Stimulated activated CD8-positive, alpha-beta memory T cell treated with anti-CD3 and anti-CD28 coated beads, Interleukin-4, amount 100 ng/mL, for 24 hours (primary cell): ENCODE measurements at places on chromosomes 11 and 22.

GRCh38 chr11:35327829-35328228 is 91.5 kb downstream of the SLC1A2 start:
- no peak for DNase-seq

GRCh38 chr11:125091877-125092664 is 19.4 kb downstream of the TMEM218 start:
- no peak for DNase-seq

- no peak for DNase-seq
Measured at GRCh38 chr22:48939441-48940265, 888.0 kb downstream of the BRD1 start.

DNA sequence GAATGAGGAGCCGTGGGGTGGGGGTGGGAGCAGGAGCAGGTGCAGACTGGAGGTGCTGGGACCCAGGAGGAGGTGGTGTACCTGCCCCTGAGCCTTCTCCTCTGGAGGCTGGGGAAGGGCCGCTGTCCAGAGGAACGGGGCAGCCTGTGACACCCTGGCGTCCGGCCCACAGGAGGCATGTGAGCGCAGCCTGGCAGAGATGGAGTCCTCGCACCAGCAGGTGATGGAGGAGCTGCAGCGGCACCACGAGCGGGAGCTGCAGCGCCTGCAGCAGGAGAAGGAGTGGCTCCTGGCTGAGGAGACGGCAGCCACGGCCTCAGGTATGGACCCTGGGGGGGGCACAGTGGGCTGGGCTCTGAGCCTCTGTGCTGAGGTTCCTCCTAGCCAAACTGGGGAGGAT is 42.2 kb upstream of the GCAT start:
- DNase-seq: no peak

DNA sequence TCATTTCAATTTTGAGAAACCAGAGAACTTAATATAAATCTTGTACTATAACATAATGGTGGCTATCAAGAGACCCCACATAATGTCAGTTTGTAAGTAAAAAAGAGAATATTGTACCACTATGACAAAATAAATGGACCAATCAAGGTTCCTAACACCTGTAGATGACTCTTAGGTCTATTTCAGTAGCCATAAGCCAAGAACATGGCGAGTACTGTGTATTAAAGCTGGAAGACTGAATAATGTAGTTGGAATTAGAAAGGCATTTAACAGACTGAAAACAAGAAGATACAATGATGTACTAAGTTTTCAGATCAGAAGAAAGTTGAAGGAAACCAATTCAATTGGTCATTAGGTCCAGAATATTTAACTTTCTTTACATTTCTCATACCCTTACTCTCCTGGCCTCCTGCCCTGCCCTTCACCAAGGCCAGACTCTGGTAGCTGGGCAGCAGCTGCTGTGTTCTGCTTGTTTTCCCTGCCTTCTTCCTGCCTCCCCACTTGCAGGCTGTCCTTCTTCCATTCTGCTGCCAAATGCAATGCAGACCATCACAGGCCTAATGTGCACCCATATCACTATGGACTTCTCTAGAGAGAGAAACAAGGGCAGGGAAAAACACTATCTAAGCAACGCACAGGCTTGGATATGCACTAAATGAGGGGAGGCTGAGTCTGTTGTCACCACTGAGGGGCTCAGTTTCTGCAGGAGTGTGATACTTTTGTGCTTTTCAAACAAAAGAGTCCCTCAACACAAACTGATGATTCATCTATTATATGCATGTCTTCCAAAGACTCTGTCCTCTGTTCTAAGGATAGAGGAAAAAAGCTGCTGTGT is 60.1 kb downstream of the RAB30 start:
- no peak for DNase-seq

- no peak for DNase-seq
Measured at GRCh38 chr11:85620256-85620655, 6.9 kb downstream of the DLG2 start.

DNA sequence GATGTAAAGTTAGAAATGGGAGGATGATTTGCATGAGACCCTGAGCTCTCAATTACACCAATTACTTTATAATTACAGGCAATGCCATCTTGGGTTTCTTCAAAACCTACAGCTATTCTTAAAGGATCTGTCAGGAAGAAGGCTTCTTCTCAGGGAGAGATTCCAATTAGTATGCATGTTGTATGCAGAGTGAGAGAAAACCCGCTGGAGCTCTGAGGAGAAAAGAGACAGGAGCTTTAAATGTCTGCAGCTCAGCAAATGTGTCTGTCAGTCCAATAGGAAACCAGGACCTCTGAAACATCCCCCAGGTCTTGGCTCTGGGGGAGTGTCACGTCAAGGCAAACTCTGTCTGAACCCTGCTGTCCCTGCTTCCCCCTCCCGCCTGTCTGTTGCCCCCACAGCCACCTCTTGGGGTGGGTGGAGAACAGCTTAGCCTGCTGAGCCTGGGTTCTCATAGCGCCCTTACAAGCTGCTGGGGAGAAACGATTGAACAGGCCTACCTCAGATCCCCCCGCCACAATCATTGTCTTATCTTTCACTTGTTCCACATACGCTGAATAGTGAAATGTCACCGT is 140.2 kb downstream of the SPATA19 start:
- DNase-seq: no peak

DNA sequence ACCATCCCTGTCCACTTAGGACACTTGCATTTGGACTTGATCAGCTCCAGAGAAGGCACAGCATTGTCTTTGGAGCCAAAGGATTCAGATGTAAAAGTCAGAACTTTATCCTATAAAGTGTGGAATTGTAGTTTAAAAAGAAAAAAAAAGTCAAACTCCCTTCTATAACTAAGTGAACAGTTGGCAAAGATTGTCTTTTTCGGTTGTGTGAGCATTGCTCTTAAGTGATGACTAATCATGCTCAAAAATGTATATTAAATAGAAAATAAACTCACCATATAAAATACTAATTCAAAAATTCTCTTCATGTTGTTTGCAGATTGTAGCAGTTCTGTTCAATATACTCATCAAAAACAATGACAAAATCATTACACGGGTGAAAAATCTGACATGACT is 93.8 kb downstream of the ETS1 start:
- DNase-seq: no peak

DNA sequence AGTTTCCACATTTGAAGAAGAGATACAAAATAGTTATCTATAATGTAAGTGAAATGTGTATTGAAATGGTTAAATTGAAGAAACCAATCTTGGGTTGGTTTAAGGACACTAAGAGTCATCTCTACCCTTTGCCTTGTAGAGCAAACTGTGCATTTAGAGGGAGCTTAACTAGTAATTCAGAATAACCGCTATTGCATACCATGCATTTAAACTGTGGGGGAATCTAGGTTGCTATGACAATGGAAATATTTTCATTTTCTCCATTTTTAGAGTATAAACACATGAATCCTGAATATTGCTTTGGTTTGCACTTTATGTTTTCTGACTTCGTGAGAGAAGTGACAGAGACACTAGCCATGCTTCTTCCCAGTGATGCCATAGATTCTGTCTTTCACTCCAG is 39.7 kb downstream of the FAT3 start:
- DNase-seq: no peak

DNA sequence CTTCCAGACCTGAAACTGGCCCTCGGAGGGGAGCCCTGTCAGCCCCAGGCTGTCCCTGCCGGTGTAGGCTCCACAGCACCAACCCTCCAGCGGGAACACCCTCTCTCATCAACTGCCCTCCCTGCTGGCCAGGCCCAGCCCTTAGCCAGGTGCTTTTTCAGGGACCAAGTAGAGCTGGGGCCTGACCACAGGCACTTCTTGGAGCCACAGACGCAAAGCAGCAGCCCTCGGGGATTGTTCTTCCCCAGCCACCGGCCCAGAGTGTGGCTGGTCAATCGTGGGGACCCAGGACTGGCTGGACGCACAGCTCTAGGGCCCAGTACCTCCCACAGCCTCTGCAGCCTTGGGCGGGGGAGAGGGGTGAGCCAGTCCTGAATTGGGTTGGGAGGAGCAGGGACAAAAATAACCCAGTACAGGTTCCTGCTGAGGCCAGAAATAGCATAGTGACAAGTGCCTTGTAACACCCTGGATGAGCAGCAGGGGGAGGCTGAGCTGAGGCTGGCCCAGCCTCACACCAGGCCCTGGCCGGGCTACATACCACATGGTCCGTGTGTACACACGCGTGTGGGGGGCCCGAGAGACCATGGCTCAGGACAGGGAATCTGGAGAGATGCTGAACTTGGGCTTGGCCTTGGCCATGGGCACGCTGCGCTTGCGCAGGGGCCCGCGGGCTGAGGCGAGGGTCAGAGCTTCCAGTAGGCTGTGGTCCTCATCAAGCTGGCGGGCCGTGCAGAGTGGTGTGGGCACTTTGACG is 2.0 kb downstream of the KCNJ11 start:
- DNase-seq: peak; percentile 25

DNA sequence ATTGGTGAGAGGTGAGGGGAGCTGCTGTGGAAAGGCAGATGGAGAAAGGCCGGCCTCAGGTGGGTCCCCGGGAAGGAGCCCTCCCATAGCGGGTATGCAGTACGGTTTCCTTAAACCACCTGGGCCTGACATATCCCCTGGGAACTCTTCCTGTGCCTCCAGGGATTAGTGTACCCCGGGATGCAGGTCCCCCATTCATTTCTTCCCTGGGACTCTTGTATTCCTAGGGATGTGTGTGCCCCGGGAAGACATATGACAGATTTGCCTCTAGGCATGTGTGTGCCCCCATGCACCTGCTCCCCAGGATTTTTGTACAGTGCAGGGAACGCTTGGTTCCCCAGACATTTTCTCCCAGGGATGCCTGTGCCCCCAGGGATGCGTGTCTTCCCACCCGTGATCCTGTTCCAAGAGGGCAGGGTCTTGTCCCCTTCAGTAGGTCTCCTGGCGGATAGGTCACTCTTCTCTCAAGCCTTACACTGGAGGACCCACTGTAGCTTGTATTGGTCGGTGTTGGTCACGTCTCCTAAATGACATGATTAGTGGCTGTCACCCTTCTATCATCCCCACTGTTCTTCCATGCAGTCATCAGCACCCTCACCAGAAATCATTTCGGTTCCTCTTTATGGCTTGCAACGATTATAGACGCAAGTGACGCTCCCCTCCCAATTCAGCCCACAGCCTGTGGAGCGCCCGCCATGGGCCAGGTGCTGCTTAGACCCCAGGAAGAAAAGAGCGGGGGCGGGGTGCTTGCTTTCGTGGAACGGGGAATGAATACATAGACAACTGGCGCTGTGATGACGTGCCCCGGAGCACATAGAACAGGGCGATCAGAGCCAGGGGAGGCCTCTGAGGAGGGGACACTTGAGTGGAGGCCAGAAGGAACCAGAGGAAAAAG is 1.3 kb downstream of the PARVB start:
- DNase-seq: no peak

- no peak for DNase-seq
Measured at GRCh38 chr11:6437993-6438392, 2.8 kb downstream of the HPX start.

DNA sequence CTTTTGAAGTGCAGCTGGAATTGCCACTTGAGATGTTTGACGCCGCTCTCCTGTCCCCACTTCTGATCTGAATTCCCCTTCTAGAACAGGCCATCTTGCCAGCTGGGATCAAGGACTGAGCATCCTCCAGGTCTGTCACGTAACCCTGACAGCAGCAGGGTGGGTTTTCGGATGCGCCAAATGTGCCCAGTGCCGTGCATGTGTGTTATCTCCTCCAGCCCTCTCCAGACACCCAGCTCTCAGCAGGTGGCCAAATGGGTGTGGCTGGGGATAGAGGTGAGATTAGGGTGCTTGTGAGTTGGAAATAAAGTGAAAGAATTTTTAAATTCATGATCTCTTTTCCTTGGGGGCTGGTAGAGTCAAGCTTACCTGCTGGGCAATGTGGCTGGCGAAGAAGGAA is 3.3 kb downstream of the OSBP2 start:
- DNase-seq: no peak

- no peak for DNase-seq
Measured at GRCh38 chr11:68302670-68303069, 9.7 kb upstream of the LRP5 start.

DNA sequence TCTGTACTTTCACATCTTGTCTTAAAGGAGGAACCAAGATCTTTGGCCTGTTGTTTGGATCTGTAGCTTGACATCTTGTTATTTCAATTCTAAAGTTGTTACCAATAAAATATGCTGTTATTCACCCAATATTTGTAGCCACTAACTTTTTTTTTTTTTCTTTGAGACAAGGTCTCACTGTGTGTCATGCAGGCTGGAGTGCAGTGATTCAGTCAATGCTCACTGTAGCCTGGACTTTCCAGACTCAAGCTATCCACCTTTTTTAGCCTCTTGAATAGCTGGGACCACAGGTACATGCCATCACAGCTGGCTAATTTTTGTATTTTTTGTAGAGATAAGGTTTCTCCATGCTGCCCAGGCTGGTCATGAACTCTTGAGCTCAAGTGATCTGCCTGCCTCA is 769.4 kb downstream of the DLG2 start:
- no peak for DNase-seq

- DNase-seq: no peak
Measured at GRCh38 chr11:9380773-9381172, 3.7 kb upstream of the IPO7 start.

- DNase-seq: no peak
Measured at GRCh38 chr11:74412321-74412720, 14.1 kb upstream of the PGM2L1 start.

DNA sequence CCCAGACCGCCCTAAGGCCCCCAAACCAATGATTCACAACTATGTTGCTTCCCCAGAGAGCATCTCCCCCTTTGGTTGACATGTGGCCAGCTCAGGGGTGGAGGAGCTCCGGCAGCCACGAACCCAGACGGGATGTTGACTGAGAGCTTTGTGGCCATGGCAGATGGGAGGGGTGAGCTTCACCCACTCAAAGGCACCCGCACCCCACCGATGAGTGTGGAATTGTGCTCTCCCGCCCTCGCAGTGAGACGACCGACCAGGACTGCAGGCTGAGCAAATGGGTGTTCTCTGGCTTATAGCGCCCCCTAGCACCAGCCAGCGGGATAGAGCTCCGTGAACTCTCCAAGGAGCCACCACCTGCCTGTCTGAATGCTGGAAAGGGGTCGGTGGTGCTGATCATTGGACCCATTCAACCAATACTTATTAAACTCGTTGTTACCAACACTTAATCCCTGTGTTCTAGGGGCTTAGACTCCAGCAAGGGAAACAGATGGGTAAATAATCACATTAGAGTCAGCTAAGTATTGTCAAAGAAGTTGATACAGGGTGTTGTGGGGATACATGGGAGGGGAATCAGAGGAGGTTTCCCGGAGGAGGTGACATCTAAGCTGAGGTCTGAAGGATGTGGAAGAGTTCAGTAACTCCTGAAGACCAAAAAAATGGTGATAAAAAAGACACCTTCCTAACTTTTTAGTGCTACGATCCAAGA is 4.5 kb upstream of the TIMP3 start:
- DNase-seq: peak; percentile 36

- no peak for DNase-seq
Measured at GRCh38 chr11:66291706-66292542, at the start of gene TMEM151A. TMEM151A (plus strand) TSS chr11:66291894; CDS start chr11:66292014, 120 bp downstream.

DNA sequence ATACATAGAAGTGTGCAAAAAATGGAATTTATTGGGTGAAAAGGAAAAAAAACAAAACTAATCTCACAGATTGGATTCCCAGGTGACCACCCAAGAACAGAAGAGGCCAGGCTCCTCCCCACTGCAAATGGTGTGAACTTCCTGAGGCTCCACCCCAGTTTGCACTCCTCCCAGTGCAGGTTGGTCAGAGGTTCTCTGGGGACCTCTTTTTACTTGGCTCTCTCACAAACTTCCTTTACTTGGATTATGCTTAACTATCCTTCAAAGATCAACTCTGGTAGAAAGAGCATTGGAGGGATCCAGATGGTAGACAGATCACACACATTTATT is 138.9 kb upstream of the CCDC90B start:
- no peak for DNase-seq

GRCh38 chr11:103893371-103893770 is 143.1 kb upstream of the DDI1 start:
- no peak for DNase-seq
